Type B pancreatic cell (in vitro differentiated cells): ENCODE measurements at places on chromosomes 3 and 15. TPM values are rescaled to one million over a fixed set of nuclear protein-coding genes. Genes with fewer than 3 reads are reported as not detected.

ALDH1A2 gene
- total RNA-seq, result 10.4 and 38.3 TPM in 2 replicates

IL12A gene
- 0.31 and 0.34 TPM in 2 replicates for total RNA-seq

ROPN1B gene
- 0.53 and 1.2 TPM in 2 replicates for total RNA-seq

MYZAP gene
- 5.7 and 9.9 TPM in 2 replicates for total RNA-seq

SST gene
- 553 and 667 TPM in 2 replicates for total RNA-seq

GRCh38 chr15:61248790-61249189, 19.7 kb upstream of the RORA start:
- no peak for DNase-seq

DNA sequence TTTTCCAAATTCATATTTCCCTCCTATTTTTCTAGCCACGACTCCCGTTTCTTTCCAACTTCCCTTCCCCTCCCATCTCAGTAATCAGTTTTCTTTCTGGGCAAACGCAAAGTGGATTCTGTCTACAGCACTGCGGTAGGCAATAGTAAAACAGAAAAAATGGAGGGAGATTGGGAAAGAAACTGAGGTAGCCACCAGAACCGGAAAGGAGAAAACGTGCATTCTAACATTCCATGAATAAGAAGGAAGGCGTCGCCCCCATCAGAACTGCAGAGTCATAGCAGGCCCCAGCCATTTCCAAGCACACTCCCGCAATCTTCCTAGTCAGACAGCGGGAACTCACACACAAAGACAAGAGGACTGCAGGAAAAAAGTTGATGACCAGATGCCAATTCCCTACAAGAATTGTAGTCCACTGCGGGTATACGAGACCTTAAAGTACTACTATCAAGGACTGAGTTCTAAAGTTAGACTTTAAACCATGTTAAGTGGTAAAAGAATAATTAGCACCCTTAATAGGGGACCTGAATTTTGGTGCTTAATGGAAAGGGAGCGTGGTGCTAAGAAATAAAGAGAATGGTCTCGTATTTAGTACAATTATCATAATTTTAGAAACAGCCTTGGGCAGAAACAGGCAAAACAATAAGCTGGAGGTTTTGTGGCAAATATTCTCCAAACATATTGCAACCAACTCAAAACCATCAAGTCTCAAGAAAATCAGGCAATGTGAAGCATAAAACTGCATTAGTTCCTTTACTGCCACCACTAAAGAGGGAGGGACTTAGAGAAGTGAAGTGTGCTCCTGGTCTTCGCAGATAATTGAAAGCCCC, 1.4 kb downstream of the PFN2 start:
- no peak for DNase-seq

- no peak for DNase-seq
Measured at GRCh38 chr3:153399636-153400035, 237.6 kb downstream of the RAP2B start.

DNA sequence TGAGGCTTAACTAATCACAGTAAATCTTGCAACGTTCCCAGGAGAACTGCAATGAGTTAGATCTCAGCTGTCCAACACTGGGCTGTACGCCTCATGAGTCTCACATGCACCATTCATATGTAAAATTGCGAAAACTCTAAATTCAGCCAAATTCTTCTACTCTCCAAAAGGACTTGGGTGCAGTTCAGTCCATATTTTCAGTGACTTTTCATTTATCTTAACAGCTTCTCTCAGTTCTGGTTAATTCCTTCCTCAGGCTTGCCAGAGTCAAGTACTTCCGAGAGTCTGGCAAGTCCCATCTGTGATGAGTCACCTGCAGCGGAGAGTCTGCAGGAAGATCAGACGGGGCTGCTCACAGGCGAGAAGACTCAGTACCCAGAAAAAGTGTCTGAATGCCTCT, 11.5 kb downstream of the CCDC80 start:
- no peak for DNase-seq

DNA sequence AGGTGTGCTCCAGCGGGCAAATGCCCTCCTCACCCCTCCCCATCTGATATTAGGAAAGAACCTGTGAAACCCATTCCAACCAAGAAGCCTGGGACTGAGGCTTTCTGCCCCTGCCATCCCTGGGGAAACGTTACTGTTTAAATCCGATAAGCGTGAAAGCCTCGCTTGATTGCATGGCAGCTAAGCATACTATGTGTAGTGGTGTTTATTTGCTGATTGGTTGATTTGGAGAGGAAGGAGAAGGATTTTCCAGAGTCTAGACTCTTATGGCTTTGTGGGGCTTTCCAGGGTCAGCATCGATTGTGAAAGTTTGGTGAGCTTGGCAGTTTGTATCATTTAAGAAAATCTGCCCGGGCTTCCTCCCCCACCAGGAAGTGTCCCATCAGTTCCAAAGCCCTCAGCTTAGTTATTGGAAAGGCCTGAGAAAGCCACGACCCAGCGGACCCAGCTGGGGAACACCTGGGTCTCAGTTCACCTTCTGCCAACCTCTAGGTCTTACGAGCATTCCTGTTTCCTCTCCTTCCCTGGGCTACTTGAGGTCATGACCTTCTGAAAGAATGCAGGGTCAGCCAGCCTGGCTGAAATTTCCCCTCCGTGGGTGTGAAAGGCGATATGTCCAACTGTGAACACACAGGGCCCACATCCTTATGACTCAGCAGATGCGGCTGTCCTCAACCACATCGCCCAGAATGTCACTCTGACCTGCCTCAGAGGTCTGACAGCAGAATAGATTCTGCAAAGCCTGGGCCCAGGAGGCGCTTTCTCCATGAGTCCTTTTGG, 62.8 kb upstream of the HERC1 start:
- DNase-seq, result no peak

- DNase-seq, result no peak
Measured at GRCh38 chr15:69881302-69881670, 216.4 kb downstream of the TLE3 start.
